ENCODE measurements at places on chromosomes 1 and 21.

DNA sequence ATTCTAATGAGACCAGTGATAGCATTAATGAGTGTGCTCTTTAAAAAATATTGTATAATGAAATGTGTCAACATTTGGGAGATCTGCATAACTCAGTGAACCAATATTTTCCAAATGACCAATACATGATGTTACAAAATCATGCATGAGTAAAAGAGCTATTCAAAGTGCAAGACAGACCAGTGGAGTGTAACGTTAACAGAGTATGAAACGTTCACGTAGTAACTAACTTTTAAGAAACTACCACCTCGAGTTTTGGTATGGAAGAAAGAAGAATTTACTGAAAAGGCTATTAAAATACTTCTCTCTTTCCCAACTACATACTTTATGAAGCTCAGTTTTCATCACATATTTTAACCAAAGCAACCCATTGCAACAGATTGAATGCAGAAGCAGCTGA lies 9.6 kb upstream of the SLC6A9 start:
- DNase-seq: no peak

DNA sequence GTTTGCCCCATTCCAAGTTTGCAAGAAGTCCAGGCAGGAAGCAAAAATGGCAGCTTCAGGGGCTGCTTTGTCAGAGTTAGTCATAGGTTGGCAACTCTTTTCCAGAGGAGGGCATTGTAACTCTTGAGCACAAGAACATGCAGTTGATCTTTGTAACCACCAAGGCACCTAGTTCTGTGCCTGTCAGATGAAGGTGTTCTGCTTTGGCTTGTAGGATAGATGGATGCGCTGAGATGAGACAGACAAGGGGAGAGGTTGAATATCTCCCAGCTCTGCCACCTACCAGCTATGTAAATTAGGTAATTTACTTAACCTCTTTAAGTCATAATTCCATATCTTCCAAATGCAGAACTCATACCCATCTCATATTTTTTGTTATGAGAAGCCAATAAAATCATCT lies 89.3 kb downstream of the ZNF648 start:
- DNase-seq: no peak

DNA sequence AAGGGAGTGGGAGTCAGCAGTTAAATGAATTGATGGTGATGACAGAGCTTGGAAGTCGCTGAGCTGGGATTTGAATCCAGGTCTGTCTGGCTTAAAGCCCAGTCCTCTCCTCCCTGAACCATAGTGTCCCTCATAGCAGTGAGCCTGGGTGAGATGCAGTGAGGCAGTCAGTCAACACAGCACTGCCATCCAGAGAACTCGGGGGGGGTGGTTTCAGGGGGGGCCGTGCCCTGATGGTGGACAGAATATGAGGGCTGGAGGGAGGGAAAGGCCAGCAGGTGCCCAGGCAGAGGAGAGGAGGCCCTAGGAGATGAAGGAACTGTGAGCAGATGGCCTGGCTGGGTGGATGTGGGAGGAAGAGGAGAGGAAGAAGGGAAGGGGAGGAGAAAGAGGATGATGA lies 405.6 kb downstream of the PTPRU start:
- DNase-seq: no peak

DNA sequence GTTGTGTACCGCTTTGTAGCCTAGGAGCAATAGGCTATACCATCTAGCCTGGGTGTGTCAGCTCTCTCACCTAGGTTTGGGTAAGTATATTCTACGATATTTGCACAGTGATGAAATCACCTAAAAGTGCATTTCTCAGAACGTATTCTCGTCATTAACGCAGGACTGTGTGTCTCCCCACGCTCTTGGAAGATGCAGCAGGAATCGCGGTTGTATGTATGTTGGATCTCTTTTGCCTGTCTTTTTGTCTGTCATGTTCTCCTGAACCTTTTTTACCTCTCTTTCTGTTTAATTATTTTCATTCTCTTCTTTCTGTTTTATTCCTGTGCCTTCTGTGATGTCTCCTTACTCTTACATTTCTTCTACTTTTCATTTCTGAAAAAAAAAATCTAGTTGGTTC lies 140.5 kb upstream of the COL6A1 start:
- no peak for DNase-seq

- DNase-seq: no peak
Observed at GRCh38 chr1:41343790-41344699, 17.2 kb upstream of the FOXO6 start.

DNA sequence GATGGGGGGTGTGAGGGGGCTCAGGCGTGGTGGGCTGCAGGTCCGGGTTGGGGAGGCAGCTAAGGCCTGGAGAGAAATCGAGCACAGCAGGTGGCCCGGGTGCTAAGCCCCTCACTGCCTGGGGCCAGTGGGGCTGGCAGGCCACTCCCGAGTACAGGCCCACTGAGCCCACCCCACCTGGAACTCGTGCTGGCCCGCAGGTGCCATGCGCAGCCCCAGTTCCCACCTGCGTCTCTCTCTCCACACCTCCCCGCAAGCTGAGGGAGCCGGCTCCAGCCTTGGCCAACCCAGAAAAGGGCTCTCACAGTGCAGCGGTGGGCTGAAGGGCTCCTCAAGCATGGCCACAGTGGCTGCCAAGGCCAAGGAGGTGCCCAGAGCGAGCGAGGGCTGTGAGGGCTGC lies 1047.1 kb upstream of the ADGRL4 start:
- no peak for DNase-seq

DNA sequence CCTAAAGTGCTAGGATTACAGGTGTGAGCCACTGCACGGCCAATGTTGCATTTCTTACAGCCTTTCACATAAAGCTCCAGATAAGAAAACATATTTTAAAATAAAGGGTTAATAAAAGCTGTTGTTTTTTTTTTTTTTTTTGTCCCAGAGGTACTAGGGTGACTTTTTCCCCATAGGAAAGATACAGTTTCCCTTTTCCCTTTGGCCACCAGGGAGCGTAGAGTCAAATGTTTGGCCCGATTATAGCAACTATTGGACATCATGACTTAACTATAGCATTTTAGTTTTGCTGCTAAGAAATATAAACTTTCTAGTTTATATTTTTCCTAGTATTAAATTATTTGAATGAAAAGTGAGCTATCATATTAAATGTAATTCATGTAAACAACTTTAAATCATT lies 31.4 kb downstream of the GRIK3 start:
- DNase-seq: no peak

- no peak for DNase-seq
Observed at GRCh38 chr1:245105815-245106410, 48.9 kb upstream of the KIF26B start.

- DNase-seq: no peak
Observed at GRCh38 chr21:19130379-19131028, 726.9 kb upstream of the TMPRSS15 start.

- no peak for DNase-seq
Observed at GRCh38 chr1:22680726-22681125, 27.7 kb downstream of the C1QB start.

- no peak for DNase-seq
Observed at GRCh38 chr1:194309269-194309668, 1122.9 kb upstream of the B3GALT2 start.

DNA sequence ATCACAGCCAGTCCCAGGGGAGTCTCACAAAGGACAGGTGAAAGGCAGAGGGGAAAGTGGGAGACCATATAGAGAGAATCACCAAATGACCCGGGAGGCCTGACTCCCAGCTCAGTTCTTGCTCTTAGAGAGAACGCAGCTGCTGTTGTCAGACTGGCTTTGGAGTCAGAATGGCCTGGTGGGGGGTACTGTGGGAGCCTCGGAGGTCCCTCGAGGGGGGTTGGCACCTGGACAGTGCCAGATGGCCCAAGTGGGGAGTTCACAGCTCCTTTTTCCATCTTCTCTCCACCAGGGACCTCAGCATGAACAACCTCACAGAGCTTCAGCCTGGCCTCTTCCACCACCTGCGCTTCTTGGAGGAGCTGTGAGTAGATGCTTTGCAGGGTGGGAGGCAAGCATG lies 31.5 kb downstream of the LGR6 start:
- no peak for DNase-seq

DNA sequence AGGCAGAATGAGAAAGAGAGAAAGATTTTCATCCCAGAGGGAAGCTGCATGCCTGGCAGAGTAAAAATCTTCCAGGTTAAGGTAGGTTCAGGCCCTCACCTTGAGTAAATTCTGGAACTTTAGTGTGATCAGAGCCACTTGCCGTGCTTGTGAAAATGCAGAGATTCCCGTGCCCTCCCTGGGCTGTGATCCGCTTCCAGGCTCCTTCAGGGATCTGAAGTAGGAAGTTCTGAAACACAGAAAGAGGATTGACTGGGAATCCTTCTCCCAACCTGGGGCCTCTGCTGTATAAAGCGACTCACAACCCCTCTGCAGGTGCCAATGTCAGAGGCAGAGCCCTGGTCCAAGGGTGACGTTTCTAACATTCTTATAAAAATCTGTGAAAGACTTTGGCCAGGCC lies 26.6 kb downstream of the NUAK2 start:
- no peak for DNase-seq

DNA sequence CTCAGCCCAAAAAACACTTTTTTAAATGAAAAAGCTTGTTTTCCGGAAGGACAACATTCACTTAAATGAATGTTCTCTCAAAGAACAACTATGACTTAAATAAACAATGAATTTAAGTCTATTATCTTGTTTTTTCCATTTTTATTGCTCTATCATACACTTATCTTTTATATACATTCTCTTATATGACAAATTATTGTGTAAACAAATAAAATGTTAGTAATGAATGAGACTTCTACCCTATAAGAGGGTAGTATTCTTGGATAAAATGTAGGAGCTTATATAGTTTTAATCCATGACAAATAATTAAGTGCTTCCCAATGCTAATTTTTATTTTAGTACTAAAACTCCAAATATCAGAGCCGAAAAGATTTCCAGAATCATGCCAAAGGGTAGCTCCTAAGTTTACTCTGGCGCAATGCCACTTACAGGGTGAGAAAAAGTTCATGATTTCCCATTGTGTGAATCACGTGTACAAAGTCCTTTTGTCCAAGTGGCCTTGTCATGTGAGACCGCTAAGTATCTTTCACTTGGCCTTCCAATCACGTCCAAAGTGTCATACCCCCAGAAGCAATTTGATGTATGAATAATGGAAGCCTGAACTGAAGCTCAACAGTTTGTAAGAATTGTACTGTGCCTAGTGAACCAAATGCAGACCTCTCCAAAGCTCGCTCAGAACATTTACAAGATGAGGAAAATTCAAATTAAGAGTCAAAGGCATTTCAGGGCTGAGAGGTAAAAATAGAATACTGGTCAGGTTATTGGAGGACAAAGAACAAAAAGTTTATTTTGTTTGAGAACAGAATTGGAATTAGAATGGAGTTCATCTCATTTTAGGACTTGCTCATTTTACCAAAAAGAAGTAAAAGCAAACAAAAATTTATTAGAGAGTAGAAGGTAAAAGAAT lies 56.6 kb upstream of the C1orf21 start:
- no peak for DNase-seq

- peak; percentile 8 for DNase-seq
Observed at GRCh38 chr1:179599623-179600249, 8.1 kb downstream of the TDRD5 start.

DNA sequence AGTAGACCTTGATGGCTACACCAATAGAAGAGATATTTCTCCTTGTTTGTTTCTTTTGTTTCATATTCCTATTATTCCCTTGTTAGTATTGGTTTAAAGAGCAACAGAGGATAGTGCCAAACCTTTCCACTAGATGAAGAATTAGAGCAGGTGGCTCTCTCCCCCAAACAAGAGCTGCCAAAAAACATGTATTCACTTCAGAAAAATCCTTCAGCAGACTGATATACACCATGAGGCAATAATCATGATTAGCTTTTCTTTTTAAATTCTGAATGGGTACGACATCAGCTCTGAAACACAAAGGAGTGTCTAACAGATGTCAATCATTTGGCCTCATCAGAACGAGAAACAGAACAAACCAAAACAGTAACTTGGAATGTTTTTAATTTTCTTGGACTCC lies 67.3 kb upstream of the MAP10 start:
- no peak for DNase-seq

DNA sequence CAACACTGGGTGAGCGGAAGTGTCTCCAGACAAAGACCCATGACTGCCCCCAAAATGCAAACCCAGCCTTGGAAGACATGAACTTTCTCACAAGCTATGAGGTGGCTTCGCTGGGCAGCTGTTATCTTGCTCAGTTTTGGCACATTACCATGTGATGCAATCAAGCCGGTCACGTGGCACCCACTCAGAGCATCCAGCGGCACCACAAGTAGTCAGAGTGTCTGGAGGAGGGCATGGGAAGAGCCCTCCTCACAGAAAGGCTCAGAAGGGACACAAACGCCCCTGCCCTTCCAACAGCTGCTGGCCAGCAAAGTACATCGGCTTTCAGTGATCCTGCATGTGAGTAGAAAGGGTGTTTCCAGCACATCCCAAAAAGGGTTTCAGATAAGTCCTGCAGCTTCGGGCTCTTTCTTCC lies 145.5 kb upstream of the IRF2BP2 start:
- no peak for DNase-seq

GRCh38 chr1:230142608-230143210 lies 75.7 kb downstream of the GALNT2 start:
- no peak for DNase-seq

GRCh38 chr21:34617753-34618339 lies 2.9 kb upstream of the RCAN1 start:
- no peak for DNase-seq
